ENCODE measurements at places on chromosomes 12 and 14.

GRCh38 chr12:120668868-120669840, 17.8 kb upstream of the MLEC start:
- no peak for DNase-seq

DNA sequence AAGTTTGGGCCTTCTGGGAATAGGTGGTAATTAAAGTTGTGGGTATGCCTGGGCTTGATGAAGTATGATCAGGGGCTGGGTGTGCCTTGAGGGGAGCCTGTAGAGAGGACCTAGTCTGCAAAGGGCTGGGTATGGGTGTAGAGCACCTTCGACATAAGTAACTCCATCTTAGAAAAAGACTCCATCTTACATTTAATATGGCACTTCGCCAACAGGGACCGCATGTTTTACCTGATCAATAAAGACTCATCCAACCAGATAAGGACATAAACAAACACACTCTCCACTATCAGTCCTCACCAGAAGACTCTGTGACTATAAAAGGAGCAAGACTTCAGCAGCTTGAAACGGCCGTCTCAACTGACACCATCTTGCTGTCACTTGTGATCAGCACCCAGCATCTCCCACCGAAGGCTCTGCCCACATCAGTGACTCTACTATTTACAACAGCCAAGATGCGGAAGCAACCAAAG, 23.5 kb upstream of the GPR68 start:
- DNase-seq = no peak

DNA sequence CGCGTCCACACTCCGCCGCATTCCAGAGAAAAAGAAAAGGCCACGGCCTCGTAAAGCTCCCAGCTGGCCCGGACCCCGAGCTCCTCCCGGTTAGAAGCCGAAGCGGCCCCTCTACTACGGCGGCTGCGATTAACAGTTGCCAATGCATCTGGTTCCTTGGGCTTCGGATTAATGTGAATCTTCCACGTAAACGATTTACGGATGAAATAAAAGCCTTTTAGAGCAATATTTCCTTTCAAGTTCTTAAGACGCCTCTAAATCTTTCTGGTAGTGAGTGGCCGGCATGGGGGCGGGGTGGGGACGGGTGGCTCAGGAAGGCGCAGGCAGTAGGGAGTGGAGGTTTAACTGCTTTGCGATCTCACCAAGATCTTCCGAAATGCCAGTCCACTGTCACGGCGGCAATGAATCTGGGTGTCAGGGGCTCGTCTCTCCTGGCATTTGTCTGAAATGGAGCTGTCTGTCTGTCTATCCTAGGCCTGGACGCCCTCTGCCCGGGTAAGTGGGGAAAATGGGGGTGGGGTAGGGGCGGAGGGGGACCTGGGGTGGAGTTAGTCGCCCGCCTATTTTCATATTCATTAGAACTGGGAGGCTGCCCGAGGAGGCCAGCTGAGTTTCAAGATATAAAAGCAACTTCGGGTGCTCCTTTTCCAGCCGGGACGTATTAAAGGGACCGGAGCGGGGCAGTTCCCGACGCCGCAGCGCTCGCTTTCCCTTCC, 413 bp upstream of the ALX1 start:
- no peak for DNase-seq

- no peak for DNase-seq
These were observed 26.3 kb downstream of the NKX2-1 start for GRCh38 chr14:36493761-36494160.

GRCh38 chr12:62959745-62960144, 24.8 kb upstream of the PPM1H start:
- DNase-seq = no peak

- no peak for DNase-seq
These were observed 364.9 kb downstream of the GALC start for GRCh38 chr14:87628129-87628528.

DNA sequence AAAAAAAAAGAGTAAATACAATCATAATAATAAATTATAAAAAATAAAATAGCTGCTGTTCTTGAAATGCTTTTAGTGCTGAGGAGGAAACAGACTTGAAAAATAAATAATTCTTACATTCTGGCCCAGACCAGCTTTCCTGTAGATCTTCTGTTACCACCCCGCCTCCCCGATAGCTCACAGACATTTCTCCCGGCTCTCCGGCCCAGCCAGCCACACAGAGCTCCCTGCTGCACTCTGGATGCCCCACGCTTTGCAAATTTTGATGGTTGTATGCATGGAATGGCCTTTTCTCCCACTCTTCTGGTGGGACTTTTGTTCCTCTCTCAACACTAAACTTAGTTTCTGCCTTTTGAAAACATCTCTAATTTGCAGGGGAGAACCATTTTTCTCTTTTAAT, 249.3 kb downstream of the ATP23 start:
- DNase-seq = no peak

GRCh38 chr12:112307317-112308011, 74.8 kb downstream of the HECTD4 start:
- no peak for DNase-seq

DNA sequence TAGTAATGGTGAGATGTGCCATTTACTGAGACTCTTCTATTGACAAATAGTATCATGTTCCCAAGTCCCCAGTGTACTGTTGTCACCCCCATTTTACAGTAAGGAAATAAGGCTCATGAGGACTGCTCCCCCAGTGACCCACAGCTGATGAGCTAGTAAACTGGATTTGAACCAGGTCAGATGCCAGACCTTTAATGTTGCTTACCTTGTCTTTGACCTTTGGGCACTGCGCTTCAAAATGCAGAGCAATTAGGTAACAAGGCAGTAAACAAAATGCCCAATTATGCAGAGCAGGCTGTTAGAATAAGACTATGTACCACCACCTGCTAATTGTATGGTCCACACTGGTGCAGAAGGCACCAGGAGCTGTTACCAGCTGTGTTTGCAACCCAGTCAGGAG, 38.5 kb upstream of the RIN3 start:
- no peak for DNase-seq

- DNase-seq = no peak
These were observed 182.5 kb downstream of the PHETA1 start for GRCh38 chr12:111186347-111186746.

DNA sequence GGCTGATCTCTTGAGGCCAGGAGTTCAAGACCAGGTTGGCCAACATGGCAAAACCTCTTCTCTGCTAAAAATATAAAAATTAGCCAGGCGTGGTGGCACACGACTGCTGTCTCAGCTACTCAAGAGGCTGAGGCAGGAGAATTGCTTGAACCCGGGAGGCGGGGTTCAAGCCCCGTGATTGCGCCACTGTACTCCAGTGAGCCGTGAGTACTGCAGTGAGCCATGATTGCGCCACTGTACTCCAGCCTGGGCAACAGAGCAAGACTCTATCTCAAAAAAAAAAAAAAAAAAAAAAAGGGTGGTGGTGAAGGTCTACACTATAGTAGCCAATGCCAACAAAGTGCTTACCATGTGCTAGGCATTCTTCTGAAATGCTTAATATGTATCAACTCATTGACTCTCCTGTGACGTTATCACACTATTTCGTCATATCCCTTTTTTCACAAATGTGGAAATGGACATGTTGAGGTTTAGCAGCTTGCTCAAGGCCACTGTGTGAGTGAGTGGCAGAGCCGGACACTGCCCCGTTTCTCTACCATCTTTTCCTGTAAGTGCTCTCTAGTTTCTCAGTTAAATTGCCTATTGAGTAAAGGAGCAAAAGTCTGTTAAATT, 59.6 kb downstream of the GNS start:
- DNase-seq = no peak

Data from stimulated activated CD8-positive, alpha-beta memory T cell treated with anti-CD3 and anti-CD28 coated beads, Interleukin-7, amount 100 ng/mL, for 4 hours (primary cell).